ENCODE measurements at places on chromosomes 6 and 20.

DNA sequence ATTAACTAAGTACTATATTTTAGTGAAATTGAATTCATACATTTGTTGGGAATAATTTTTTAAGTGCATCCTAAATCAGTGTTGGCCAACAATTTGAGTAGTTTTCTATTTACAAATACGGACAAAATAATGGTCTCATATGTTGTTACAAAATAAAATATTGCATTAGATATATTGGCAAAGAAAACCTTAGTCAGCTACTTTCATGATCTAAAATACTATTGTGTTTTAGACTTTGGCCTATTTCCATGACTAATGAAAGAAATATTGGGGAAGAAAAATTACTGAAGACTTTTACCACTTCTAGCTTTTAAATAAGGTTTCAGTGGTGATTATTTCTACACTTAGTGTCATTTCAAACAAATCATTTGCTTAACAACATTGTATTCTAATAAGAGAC, 498.0 kb downstream of the KHDRBS2 start:
- no peak for DNase-seq

- peak; percentile 19 for DNase-seq
Measured at GRCh38 chr6:157273756-157274470, 49.4 kb downstream of the TMEM242 start.

DNA sequence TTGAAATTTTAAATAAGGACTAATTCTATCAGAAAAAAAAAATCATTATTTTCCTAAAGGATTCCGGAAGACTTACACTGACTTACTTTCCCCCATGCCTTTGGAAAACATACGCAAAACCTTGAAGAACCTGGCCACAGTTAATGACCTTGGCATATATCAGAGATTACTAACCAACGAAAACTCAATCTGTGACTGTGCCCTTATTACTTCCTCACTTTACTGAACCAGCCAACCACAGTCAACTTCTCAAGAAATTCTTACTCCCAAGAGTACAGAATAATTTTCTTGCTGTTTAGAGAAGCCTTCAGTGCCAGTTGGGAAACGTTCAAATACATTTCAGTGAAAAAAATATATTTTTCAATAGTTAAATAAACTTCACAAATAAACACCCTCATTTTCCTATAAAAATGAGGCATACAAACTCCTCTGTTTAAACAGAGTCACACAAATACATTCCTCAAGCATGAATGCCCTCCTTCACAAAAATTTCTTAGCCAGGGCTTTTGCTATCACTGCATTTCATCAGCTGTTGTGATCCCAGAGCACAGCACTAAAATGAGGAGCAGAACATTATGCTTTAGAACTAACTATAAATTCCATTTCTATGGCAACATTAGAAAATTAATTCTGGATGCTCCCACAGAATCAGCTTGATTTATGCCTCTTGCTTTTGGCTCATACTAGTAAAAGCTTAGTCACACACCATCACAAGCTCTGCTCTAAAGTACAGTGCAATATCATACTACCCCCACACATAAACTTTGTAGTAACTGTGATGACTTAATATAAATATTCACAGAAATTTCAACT, 117.6 kb downstream of the DST start:
- DNase-seq = no peak

DNA sequence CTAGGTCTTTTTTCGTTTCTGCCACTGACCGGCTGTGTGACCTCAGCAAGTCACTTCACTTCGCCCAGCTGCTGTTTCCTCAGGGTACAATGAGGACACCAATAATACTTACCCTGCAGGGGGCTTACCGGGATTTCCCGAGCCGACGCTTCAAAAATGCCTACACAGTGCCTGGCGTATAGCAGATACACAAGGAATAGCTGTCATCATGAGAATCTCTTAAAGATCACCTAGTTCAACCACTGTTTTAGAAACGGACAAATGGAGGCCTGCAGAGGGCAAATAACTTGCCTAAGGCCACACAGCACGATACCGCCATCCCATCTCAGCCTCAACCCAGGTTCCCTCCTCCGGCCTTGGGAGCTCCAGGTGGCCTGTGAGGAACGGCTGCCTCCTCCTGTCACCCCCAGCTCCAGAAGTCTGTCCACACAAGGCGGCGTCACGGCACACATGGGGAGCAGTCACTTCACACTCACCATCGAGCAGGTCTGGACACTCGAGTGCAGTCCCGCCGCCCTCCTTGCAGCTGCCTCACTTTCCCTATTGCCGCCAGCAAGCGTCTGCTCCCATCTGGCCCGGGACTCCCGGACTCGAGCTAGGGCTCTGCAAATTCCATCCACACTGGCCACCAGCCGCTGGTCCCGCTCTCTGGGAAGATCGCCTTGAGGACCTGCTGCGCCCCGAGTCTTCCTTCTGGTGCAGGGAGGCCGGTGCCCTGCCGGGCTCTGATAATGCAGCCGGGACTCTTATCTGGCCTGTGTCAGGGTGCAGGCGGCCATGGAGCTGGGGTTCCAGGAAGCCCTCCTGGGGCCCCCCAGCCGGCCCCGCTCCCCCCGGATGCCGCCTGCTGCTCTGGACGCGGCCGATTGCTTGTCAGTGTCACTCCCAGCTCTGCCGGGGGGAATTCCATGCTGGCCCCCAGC, at the start of gene RIPOR3:
Gene RIPOR3 (minus strand): TSS at position 893 of the 923 bp plus-strand sequence. CDS start 414 bp downstream, at position 479.
- DNase-seq = no peak

GRCh38 chr6:158852312-158853071, 33.3 kb upstream of the EZR start:
- no peak for DNase-seq

DNA sequence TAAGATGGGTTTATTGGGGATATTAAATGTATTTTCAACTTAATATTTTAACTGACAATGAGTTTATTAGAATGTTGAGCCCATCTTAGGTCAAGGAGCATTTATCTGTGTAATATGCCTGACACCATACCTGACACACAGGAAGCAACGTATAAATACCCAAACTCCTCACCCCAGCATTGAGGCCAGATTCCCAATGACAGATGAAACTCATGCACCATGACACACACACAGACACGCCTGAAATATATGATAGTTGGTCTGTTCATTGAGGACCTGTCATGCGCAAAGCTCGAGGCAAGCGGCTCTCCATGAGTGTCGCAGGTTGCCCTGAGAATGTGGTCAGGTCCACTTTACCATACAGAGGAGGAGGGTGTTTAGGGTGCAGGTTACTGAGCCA, 64.1 kb downstream of the GFOD1 start:
- no peak for DNase-seq

DNA sequence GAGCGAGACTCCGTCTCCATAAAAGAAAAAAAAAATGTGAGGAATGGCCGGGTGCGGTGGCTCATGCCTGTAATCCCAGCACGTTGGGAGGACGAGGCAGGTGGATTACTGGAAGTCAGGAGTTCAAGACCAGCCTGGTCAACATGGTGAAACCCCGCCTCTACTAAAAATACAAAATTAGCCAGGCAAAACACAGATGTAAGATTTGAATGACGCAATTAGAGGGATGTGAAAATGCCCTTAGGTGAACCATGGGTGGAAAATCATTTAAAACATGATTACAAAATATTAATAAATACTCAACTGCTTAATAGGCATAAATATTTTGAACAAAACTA, 20.9 kb downstream of the COL9A3 start:
- no peak for DNase-seq

- DNase-seq = no peak
Measured at GRCh38 chr6:34146801-34147592, 1.1 kb upstream of the GRM4 start.

GRCh38 chr20:40571639-40572038, 117.4 kb downstream of the MAFB start:
- DNase-seq = no peak

DNA sequence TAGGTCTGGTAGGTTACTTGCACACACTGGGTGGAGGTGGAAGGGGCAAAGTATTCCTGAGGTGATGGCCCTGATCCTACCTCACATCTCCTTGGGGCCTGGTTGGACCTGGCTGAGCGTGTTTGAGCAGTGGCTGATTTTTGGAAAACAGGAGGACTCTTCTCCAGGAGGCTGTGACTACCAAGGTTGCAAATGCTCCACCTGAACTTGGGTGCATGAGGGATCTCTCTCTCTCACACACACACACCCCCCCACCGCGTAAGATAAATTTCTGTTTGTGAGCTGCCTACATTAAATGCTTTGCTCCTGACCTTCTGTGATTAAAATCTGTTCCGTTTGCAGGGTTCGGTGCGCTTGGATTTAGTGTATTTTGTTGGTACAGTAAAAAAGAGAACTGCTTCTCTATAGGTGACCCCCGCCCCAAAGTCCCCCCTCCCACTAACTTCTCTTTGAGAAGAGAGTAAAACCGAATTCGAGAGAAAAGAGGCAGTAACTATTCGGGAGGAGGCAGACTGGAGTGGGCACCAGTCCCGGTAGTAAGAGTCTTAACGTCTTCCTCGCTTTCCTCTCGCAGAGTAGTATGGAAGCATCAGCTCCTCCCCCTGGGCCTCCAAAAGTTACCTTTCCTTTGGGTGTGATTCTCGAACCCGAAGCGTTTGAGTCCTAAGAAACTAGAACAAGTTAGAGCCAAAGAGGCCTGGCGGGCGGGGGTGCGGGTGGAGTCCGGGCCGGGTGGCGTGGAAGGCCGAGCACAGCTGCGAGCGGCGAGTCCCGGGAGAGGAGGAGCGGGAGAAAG, 585 bp upstream of the DSE start:
- no peak for DNase-seq
